ENCODE measurements at places on chromosomes 3 and 15.

DNA sequence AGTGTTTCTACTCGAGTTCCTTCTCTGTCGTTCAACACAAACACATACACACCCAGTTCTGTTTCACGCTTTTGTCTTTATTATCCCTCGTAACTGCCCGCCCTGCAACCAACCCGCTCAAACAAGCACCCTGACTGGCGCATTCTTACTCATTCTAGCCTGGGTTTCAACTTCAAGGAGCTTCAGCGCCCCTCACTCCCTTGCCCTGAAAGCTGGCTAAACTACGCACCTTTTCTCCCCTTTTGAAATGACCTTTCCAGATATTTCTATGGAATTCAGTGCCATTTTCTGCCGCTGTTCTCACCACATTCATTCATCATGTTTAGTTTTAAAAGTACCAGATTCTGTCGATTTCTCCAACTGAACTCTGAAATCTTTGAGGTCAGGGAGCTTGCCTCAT, 653 bp upstream of the MFSD1 start:
- no peak for DNase-seq

DNA sequence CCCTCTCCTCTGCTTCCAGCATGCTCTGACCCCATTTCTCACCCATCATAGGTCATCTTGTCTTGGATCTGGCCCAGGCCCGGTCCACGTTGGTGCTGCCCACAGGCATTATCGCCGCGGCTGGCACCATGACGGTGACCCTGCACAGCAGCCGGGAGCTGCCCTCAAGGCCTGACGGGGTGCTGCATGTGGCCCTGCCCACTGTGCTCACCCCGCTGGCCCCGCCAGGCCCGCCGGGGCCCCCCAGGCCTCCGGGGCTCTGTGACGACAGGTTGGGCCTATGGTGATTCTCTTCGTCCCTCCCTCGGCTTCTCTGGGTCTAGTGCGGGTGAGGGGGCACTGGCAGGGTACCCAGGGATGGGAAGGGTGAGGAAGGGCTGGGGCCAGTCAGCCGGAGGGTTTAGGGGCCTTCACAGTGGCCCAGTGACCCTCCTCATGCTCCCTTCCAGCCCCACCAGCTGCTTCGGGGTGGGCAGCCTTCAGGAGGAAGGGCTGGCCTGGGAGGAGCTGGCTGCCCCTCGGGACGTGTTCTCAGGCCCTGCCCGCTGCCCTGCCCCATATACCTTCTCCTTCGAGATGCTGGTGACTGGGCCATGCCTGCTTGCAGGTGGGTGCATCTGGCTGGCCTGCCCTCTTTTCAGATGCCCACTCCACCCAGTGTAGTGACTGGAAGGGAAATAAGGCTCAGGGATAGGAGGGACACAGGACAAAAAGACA, 3.9 kb downstream of the VWA5B2 start:
- DNase-seq = no peak

- no peak for DNase-seq
These were observed 583.4 kb upstream of the ROBO1 start for GRCh38 chr3:80351201-80351600.

GRCh38 chr3:46693038-46693891, at the start of gene ALS2CL:
Gene ALS2CL (minus strand): TSS chr3:46693679. CDS start chr3:46689440, 4,239 bp downstream.
- peak; percentile 43 for DNase-seq

GRCh38 chr3:104396974-104397669, 969.6 kb upstream of the ALCAM start:
- peak; percentile 58 for DNase-seq

- no peak for DNase-seq
These were observed 193.3 kb downstream of the ZBTB20 start for GRCh38 chr3:114953800-114954199.

GRCh38 chr3:136728473-136728872, 23.7 kb downstream of the STAG1 start:
- DNase-seq = no peak

DNA sequence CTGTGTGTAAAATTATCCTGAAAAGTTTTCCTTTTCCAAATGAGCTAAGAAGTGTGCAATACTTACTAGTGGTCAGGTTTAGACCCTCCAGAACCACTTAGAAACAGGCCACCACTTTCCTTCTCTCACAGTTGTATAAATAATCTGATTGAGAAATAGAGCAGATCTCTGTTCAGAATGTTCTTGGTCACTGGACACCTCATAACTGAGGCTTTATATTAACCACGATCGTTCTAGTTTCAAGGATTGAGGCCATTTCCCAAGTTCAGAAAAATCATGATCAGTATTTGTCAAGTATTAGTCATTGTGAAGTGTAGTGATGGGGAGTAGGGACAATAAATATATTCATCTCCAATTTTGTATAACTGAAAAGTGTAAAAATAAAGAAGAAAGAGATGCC, 1.0 kb upstream of the MAP3K13 start:
- DNase-seq = peak; percentile 45

DNA sequence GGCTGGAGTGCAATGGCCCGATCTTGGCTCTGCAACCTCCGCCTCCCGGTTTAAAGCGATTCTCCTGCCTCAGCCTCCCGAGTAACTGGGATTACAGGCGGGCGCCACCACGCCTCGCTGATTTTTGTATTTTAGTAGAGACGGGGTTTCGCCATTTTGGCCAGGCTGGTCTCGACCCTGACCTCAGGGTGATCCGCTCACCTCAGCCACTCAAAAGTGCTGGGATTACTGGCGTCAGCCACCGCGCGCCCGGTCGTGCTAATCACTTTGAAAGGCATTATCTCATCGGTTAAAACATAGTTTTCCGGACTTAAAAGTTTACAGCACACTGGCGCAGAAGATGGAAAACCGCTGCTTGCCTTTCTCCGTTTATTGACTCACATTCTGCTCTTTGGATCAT, 27.6 kb upstream of the MTHFS start:
- DNase-seq = no peak

GRCh38 chr3:157130467-157131251, 29.3 kb downstream of the CCNL1 start:
- DNase-seq = peak; percentile 66

- DNase-seq = peak; percentile 77
These were observed at the start of gene APH1B for GRCh38 chr15:63277038-63277892. Gene APH1B (plus strand): TSS chr15:63277605. CDS start chr15:63277624, 19 bp downstream.

DNA sequence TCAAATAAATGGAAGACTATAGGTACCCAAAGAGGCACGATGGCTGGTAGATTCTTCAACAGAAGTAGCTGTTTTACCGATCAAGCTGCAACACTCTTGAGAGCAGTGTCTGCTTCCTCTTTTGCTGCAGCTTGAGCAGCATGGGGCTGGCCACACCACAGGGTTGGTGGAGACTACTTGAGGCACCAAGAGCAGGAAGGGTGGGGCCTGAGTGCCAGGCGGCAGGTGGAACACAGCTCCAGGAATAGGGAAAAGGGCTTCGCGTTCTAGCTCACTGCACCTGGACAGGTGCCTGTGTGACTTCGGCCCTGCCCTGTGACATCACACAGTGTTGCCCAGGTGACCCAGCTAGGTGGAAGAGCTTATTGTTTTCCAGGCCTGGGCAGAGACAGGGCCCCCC, at the start of gene CCDC33:
Gene CCDC33 (plus strand): TSS at position 365 of the 400 bp plus-strand sequence. CDS start 394 bp downstream, outside the sequence.
- DNase-seq = no peak

GRCh38 chr15:83565553-83566159, 88.3 kb upstream of the ADAMTSL3 start:
- DNase-seq = peak; percentile 32

DNA sequence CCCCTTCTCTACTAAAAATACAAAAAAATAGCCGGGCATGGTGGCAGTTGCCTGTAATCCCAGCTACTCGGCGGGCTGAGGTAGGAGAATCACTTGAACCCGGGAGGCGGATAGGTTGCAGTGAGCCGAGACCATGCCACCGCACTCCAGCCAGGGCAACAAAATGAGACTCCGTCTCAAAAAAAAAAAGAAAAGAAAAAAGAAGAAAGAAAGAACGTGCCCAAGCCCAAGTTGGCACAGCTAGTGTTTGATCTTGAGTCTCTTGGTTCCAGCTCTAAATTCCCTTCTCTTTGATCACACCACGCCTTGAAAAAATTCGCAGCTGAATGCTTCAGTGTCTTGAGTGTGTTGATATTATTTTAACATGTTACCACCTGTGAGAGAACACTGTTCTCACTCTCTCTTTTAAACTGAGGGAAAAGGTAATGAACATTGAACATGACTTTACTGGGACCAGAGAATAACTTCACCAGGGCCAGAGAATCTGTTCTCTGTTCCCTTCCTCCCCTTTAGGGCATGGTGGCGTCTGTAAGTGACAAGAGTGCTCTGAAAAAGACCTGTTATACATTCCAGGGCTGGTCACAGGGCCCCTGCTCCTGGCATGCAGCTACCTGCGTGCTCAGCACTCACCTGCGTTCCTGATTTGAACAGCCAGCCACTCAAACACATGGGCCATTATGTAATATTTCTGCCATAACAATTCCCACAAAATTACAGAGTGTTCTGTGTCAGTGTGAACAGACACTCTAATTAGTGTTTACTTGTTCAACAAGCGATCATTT, 19.0 kb downstream of the SLCO3A1 start:
- no peak for DNase-seq

- DNase-seq = peak; percentile 53
These were observed 43.5 kb upstream of the TP63 start for GRCh38 chr3:189587664-189588040.

DNA sequence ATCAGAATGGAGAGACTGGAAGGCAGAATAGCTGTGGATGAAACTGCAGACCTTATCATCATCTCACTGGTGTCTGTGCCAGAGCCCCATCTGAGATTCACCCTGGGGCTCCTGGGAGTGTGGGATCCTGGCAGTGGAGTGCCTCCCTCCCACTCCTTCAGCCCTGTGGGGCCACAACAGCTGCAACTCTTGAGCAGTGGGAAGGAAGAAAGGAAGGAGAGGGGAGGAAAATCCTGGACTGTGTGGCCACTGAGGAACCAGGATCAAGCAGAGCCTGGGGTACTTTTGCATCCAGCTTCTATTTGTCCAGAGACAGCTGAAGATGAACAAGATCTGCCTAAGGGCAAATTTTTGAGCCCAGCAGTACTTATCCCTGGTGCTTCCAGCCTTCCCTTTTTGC, 13.1 kb upstream of the ALDH1A2 start:
- DNase-seq = no peak

GRCh38 chr15:61457050-61457733, 228.1 kb upstream of the RORA start:
- DNase-seq = no peak

DNA sequence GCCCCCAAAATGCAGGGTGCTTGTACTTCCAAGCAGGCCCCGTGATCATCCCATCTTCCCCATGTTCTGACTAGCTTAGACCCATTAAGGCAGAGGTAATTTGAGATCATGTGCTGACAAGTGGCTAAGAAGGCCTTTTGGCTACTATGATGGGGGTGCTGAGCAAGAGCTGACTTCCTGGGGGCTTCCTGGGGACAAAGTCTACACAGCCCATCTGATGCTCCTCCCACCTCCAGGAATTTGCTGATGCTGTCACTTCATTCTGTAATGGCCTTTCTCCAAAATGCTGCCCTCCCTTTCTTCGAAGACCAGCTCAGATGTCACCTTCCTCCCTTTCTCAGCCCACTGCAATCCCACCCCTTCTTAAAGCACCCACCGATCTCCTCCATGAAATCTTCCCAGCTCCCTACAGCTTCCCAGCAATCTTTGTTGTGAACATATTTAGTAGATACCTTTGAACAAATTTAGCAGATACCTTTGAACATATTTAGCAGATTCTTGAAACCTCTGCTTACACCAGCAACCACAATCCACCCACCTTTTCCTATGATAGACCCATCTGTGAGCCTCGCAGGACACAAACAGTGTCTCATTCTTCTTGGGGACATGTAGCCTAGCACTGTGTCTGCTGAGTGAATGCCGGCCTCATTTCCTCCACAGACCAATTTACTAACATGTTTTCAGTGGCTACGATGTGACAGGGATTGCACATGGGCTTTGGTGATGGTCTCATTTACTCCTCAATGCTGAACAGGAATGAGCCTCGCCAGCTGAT, 223.3 kb downstream of the EPHB1 start:
- no peak for DNase-seq

DNA sequence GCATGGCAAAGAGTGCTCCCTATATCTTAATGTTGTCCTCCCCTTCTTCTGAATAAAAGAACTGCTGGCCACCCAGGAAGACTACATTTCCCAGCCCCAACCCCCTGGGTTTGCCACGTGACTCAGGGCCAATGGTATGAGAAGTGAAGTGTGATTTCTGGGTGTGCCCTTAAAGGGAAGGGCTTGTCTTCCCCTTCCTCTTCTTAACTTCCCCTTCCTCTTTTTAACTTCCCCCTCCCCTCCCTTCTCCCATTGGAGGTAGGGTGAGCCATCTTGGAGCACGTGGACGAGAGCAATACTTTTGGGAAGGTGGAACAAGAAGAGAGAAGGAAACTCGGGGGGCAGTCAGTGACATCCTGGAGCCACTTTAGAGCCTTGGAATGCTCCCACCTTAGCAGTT, 6.8 kb upstream of the KBTBD12 start:
- DNase-seq = no peak

DNA sequence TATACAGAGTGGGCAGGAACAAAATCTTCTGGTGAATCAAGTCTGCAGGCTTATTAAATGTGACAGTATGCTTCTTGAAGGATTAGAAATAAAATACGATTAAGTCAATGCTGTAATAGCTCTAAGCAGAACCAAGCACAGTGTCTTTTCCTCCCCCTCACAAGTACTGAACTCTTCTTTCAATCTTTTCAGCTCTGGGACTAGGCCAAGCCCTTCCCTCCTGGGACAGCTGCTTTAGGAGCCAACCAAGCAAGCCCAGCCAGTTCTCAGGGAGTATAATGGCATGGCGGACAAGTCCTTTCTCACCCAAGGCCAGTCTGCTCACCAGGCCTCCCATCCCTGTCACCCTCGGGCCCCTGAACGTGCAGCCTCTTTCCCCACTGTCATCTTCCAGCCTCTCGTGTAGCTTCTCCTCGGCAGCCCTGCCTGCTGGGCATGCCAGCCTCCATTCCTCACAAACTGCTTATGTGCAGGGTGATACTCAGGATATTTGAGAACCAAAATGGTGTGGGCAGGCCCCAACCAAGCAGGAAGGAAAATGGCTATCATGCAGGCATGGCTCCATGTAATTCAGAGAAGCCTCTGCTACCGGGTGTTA, 8.4 kb upstream of the PPP1R2 start:
- DNase-seq = no peak

DNA sequence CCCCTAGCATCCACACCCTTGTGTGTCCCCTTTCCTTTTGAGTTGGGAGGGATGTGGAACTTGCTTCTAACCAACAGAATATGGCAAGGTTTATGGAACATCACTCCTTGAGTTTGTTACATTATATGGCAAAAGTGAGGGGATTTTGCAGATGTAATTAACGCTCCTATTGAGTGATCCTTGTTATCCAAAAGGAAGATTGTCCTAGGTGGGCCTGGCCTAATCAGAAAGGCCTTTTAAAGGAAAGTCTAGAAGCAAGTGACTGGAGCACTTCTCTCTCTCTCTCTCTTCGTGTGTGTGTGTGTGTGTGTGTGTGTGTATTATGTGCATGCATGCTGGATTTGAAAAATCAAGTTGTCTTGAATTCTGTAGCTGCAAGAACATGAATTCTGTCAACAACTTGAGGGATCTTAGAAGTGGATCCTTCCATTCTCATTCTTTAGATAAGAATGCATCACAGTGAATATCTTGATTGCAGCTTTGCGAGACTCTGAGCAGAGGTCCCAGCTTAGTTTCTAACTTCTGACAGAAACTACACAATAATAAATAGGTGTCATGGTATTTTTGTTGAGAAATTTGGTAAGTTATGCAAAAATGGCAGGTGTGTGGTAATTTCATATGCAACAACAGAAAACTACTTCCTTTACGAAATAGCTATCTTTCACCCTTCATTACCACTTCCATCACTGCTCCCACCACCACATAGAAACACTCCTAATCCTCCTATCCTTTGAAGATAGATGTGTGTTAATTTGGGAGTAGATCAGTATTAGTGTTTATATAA, 360.9 kb upstream of the CBLB start:
- DNase-seq = no peak

GRCh38 chr3:71721651-71722157, 3.5 kb downstream of the EIF4E3 start:
- DNase-seq = no peak
